ENCODE measurements at places on chromosomes 13 and 19.

DNA sequence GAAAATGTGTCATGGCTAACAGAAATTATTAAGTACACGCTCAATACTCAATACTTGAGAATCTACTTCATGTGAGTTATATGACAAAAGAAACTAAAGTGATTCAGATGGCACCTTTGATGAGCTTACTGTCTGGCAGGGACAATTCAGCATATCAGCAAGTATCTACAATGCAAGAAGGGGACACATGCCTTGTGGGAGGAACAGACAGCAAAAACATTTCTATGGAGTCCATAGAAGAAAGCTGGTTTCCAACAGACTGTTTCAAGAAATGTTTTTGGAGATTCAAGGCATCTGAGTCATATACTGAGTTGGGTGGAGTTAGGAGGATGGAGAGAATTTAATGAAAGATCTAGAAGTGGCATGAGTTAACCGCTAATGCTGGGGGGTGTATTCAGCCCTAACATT lies 54.7 kb downstream of the MBNL2 start:
- no peak for DNase-seq

GRCh38 chr13:45834411-45834994 lies 17.1 kb downstream of the SIAH3 start:
- no peak for DNase-seq

DNA sequence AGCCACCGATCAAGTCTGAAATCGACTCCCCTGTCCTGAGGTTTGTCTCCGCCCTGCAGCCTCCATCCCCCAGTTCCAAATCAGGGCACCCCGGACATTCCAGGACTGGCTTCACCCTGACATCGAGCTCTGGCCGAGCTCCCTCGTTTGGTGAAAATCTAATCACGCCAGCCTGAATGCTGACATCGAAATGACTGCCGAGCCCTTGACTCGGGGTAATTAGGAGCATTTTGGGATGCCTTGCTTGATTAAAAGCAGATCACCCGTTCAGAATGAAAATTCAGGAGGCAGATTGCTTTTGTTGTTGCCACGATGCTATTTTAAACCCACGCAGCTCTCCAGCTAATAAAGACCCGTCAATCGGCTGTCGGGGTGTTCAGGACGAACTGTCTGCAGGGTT lies 34.3 kb downstream of the ZNRF4 start:
- DNase-seq, result no peak

DNA sequence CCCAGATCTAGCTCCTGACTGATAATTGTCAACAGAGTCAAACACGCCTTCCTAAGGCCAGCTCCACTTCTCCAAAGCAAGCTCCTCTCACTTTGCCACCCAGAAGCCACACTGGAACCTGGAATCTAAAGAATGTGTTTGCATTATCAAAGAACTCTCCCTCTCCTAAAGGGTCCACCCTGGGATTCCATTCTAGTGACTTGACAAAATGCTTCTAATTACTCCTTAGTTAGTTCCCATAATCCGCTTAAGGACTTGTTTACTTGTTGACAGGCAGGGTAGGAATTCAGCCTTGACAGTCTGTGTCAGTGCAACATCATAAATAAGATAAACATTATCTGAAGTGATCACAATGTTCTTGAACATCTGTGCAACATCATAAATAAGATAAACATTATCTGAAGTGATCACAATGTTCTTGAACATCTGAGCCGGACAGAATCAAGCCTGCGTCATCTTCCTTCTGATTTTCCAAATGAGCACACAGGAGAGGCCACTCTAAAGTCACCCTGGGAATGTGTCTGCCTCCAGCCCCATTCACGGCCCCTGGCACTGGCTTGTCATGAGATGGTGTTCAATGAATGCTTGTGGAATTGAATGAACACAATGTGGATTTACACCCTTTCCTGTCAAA lies 512.1 kb downstream of the IRS2 start:
- DNase-seq, result no peak

GRCh38 chr13:97328222-97328790 lies 105.7 kb upstream of the RAP2A start:
- DNase-seq, result no peak

DNA sequence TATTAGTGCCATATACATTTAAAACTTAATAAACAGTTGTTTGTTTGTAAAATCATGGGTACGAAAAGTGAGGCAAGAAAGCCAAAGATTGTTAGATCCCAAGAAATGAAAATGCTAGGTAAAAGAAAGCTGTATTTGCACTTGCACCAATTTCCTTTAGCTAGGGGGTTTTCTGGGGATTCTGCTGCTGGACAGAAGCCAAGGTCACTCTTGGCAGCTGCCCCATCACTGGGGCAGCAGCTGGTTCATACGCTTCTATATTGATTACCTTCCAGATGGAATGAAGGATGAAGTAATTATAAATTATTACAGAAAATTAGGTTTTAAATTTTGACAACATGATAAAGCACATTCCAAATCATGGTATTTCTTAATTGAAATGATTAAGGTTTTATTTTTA lies 127.4 kb downstream of the SLITRK5 start:
- no peak for DNase-seq

DNA sequence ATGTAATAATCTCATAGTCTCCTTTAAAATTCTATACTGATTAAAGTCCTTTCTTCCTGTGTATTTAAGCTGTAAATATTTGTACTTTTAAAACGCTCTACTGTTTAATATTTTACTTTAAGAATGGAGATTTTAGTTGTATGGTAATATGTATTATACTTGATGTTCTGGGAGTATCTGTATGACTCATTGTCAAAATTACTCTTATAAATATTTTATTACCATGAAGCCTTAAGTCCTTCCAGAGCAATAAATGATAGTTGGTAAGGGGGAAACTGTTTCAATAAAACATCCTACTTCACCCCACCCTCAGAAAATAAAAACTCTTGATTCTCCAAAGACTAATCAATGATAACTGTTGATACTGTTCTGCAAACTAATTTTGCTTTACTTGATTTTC lies 6.4 kb downstream of the PCDH9 start:
- DNase-seq, result no peak

- DNase-seq, result no peak
Measured at GRCh38 chr13:112345826-112346172, 30.4 kb upstream of the SPACA7 start.

DNA sequence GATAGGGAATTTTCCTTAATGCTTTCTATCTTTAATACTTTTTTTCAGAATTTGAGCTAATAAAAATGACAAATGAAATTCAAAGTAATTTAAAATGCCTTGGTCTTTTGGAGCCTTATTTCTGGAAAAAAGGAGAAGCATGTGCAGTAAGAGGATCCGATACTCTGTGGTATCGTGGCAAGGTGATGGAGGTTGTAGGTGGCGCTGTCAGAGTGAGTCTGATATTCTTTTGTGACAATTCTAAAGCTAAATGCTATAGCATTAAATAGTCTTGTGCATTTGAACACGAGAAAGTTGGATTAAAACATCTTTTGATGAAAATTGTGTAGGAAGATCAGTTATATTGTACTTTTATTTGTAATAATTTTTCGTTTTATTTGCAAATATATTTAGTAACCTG lies 95.0 kb downstream of the RNF17 start:
- DNase-seq, result no peak

DNA sequence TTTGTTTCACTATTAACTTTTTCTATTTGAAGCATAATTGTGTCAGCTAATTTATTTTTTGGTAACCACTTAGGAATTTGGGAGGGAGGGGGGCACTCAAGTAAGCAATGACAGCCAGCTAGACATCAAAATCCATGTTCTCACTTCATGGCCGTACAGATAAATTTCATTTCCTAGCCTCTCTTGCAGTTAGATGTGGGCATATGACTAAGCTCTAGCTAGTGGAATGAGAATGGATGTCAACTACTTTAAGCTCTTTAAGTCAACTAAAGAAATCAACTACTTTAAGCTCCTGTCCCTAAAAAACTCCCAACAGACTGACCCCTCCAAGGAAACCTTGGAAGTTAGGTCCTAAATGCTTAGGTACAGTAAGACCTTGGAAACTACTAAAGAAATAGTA lies 92.0 kb downstream of the KCNRG start:
- DNase-seq, result no peak

- DNase-seq, result no peak
Measured at GRCh38 chr13:51733374-51734298, 70.3 kb downstream of the DHRS12 start.

DNA sequence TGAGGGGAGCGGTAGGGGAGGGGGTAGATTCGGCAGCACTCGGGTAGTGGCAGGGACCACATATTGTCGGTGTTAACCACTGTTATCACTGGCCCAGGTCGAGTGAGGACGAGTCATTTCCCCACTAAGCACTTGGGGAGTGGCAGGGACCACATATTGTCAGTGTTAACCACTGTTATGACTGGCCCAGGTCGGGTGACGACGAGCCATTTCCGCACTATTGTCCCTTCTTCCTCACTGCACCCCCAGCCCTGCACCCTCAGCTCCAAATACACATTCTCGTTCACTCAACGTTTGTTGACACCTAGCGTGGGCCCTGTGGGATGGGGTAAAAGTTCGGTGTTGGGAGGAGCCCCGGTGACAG lies 467 bp upstream of the CLN5 start:
- peak; percentile 59 for DNase-seq

GRCh38 chr13:43433691-43434141 lies 353.1 kb downstream of the ENOX1 start:
- DNase-seq, result no peak

Data from stimulated activated CD8-positive, alpha-beta memory T cell treated with anti-CD3 and anti-CD28 coated beads, Interleukin-2, amount 100 ng/mL, for 48 hours (primary cell).